ENCODE measurements at places on chromosomes 1 and 21.

DNA sequence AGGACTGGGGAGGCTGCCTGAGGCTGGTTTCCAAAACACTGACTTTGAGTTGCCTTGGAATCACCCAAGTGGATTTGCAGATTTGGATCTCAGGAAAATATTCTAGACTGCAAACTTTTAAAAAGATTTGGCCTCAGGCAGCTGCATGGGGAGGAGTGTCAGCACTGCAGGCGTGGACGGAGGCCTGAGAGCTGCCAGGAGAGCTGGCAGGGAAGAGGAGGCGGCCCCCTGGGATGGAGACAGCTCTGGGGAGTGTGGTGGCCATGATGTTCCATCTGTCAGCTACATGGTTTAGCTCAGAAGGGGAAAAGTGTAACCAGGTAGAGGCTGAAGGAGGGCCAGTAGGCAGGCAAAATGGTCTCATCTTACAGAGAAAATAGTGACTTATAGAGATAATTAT lies 72.1 kb downstream of the VPS26C start:
- DNase-seq, result no peak

- no peak for DNase-seq
Observed at GRCh38 chr1:166822385-166822784, 16.9 kb upstream of the POGK start.

GRCh38 chr1:99599678-99600175 lies 46.2 kb upstream of the PALMD start:
- DNase-seq, result no peak

DNA sequence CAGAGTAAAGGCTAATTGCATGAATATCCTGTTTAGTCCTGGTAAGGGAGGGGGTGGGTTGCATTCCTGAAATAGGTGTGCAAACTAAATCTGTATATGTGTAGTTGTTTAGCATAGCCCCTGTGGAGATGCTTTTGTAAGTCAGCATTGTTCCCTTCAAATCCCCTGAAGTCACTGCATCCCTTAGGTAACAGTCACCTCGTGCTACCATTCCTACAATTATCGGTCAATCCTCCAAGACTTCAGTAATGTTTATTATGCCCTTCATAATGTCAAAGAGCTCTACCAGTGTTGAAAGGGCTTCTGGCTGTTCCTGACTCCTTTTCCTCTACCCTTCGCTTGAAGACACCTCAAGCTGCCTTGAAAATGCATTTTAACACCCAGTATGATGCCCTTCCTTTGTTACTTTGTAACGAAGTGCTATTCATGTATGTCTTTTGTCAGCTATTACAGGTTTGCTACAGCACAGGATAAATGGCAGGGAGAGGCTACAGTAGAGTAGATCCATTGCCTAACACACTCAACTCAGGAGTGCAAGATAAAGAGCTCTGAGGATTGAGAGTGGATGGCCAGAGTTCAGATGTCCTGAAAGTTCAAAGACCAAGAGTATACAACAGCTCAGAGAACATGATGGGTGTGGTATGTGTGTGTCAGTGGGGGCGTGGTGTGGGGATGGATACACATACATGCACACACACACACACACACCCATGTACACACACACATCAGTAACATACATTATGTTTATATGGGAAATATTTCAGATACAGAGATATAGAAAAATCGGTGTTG lies 27.4 kb upstream of the FOXD3 start:
- no peak for DNase-seq

- DNase-seq, result no peak
Observed at GRCh38 chr1:109535971-109536491, 3.6 kb upstream of the GPR61 start.

GRCh38 chr21:28074676-28075075 lies 918.0 kb downstream of the LTN1 start:
- no peak for DNase-seq

GRCh38 chr1:4590756-4591155 lies 63.7 kb upstream of the AJAP1 start:
- no peak for DNase-seq

GRCh38 chr1:40745176-40745575 lies 38.4 kb upstream of the KCNQ4 start:
- DNase-seq, result no peak

GRCh38 chr1:208524925-208525324 lies 280.7 kb upstream of the PLXNA2 start:
- no peak for DNase-seq

GRCh38 chr1:218255090-218255489 lies 30.0 kb upstream of the RRP15 start:
- DNase-seq, result no peak

GRCh38 chr1:204266504-204267034 lies 52.8 kb upstream of the GOLT1A start:
- no peak for DNase-seq

- no peak for DNase-seq
Observed at GRCh38 chr1:76713535-76713934, 153.7 kb upstream of the ST6GALNAC5 start.
